Fibroblast of skin of scalp (primary cell): ENCODE measurements at places on chromosomes 11 and 22.
A peak's percentile ranks its signal among the peaks of the same experiment; 100 is the strongest.

DNA sequence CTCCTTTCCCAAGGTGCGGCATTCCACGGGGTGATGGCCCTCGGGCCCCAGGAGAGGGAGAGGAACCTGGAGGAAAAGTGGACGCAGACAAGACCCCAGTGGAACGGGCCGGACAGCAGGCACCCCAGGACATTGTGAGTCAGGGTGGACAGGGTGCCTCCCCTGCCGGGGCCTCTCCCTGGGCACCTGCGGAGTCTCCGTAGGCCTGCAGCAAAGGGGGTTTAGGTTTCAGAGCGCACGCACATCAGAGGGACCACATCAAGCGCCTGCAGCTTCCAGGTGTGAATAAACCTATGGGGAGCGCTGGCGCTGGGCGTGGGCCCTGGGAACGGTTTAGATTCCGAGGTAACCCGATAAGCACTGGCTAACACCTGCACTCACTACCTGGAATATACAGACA lies 22.7 kb upstream of the FGF19 start:
- DNase-seq, result no peak

GRCh38 chr11:113862435-113862834 lies 12.9 kb downstream of the USP28 start:
- DNase-seq, result peak; percentile 36

DNA sequence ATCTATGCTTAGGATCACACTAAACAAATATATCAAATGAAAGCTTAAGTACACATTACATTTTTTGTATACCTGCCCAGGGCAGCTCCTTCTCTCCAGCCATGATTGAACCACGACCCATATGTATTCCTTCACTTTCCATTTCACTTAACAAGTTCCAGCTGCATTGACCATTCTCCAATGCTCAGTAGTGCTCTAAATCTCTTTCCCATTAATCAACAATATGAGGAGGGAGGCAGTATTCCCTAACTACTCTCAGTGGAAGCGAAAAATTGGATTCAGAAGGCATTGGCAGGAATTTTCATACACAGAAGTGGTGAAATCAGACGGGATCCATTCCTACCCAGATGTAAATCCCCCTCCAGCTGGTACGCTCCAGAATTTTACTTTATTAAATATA lies 372.0 kb upstream of the LUZP2 start:
- no peak for DNase-seq

DNA sequence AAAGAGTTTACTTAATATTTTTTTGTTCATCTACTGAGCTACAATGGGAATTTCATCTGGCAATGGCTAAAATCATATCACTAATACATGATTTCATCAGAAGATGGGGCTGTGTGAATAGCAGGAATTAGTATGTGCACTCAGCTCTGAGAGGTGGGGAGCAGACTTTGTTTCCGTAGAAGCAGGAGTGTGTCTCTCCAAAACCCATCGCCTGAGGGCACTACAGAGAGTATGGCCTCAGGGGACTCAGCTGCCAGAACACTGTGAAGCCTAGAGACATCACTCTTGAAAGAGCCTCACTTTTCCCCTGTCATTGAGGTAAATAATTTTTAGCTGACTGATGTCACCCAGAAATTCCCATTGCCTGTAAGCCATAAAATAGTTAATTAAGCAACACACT lies 261.4 kb upstream of the ISX start:
- no peak for DNase-seq

DNA sequence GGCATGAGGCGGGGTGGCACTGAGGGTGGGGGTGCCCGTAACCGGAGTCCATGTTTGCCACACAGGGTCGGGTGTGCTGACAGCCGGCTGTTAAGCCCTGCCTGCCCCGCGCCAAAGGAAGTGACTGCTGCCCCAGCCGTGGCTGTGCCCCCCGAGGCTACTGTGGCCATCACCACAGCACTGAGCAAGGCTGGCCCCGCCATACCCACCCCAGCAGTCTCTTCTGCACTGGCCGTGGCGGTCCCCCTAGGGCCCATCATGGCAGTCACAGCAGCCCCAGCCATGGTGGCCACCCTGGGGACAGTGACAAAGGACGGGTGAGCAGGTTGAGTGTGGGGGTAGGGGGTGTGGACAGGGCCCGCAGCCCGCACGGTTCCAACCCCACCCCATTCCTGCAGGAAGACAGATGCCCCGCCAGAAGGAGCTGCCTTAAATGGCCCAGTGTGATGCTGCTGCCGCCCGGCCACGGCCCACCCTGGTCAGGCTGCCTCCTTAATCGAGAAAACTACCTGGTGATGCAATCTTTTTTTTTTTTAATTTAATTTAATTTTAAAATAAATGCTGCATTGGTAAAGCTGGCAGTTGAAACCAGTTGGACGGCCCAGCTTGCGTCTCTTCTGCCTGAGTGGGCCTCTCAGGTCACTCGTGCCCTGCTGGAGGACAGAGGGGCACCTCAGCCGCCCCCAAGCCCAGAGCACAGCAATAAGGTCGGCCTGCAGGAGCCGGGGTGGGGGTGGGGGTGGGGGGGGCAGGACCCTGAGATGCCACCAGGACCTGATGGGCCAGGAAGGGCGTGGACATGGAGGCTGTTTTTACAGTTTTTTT lies 30.8 kb downstream of the SBF1 start:
- no peak for DNase-seq

GRCh38 chr11:95704865-95705264 lies 84.7 kb downstream of the FAM76B start:
- no peak for DNase-seq

- peak; percentile 23 for DNase-seq
These were observed 15.0 kb upstream of the YWHAH start for GRCh38 chr22:31929167-31929930.

- DNase-seq, result no peak
These were observed 2.7 kb downstream of the FEN1 start for GRCh38 chr11:61795459-61795858.

GRCh38 chr11:109971184-109971523 lies 122.0 kb upstream of the ZC3H12C start:
- peak; percentile 48 for DNase-seq

GRCh38 chr11:94518300-94518699 lies 6.0 kb downstream of the C11orf97 start:
- no peak for DNase-seq

DNA sequence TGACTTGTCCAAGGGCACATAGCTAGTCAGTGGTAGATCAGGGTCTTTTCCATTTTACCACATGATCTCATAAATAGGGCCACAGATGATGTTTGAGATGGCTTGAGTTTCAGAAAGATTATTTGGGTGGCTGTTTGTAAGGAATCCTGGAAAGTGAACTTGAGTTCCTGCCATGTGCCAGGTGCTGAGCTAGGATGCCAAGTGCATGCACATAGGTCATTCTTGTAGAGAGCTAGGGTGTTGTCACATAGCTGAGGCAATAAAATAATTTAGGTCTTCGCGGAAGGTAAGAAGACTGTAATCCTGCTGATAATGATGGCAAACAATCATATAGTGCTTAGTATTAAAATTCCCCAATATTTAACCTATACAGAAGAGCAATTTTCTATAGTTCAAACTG lies 1162.6 kb upstream of the TENM4 start:
- DNase-seq, result no peak

GRCh38 chr11:18704698-18705097 lies 6.1 kb downstream of the TMEM86A start:
- no peak for DNase-seq

GRCh38 chr22:36366291-36366708 lies 21.5 kb downstream of the MYH9 start:
- DNase-seq, result no peak

GRCh38 chr11:111379602-111380136 lies 594 bp upstream of the POU2AF1 start:
- DNase-seq, result no peak

DNA sequence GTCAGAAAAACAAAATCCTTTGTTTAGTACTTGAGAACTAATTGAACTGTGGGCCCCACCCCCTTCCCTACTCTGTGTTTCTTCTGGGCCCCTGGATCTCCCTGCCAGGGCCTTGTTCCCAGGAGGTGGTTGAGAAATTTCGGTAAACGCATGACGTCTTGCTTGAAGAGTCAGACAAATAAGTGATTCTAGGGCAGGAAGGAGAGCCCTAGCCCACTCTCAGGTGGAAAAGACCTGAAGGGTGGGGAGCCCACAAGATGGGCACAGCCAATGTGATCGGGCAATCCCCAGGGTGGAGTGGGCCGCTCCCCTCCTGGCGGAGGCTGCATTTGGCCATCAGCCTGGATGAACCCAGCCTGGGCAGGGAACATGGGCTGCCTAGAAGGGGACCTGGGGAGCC lies 16.8 kb upstream of the P2RY2 start:
- no peak for DNase-seq

DNA sequence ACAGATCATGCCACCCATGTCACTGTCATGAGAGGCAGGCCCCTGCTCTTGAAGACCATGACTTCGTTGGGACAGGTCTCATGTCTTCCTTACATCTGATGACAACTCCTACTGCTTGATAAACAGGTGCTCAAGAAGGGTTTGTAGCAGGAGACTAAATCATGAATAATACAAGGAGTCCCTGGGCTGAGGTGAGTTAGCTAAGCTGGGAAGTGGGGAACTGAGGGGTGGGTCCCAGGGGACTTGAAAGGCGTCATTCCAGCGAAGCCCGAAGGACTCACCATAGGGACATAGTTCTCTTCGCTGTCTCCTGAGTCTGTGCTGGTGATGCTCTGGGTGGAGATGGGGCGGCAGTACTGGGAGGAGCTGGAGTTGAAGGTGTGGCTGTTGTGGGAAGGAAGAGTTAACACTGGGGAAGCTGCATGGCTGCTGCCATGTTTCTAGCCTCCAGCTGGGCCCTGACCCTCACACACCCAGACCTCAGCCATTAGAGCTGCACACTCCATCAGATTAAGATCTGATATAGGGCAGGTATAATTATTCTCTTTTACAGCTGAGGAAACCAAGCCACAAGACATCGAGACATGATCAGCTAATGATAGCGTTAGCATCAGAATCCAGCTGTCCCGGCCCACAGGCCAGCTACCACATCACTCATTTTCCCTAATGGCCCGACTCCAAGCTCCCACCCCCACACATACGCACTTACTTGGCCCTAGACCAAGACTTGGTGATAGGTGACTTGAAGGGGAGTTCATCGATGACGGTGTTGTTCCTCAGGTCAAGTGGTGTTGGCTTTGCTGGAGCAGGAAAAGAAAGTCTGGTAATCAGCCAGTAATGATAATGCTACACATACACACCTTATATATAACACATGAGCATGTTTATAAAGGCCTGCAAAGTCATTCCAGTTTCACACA lies 32.9 kb downstream of the USP35 start:
- DNase-seq, result no peak

DNA sequence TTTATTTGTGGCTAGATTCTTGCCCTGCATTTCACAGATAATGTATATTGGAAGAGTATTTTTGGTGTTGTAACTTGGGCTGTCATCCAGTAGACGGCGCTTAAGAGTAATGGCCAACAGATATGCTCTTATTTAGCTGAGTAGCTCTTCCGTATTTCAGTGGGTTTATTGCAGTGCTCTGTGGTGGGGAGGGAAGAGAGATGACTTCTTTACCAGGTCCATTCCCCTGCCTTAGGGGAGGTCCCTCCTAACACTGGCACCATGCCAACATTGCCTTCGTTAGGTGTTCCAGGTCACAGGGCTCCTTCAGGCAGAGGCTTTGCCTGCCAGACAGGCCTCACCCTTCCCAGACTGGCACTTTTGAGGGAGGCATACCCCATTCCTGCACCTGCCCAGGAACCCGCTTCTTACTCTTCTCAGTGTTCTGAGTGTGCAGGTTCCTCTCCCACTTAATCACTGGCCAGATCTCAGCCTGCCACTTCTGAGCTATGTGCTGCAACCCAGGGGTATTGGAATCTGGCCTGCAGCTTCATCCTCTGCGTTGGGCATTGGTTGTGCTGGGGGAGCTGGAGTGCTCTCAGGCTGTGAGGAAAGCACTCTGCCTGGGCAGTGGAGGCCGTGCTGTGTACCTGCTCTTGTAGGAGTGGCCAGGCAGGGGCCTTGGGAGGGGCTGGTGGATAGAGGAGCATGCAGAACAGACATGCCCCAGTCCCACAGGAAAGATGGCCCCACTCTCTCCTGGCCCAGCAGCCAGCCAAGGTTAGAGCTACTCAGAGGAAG lies 29.4 kb upstream of the SLN start:
- peak; percentile 25 for DNase-seq

- peak; percentile 34 for DNase-seq
These were observed 12.0 kb downstream of the KMT2A start for GRCh38 chr11:118448294-118448693.

- DNase-seq, result no peak
These were observed 15.6 kb downstream of the POU2F3 start for GRCh38 chr11:120255519-120255866.

DNA sequence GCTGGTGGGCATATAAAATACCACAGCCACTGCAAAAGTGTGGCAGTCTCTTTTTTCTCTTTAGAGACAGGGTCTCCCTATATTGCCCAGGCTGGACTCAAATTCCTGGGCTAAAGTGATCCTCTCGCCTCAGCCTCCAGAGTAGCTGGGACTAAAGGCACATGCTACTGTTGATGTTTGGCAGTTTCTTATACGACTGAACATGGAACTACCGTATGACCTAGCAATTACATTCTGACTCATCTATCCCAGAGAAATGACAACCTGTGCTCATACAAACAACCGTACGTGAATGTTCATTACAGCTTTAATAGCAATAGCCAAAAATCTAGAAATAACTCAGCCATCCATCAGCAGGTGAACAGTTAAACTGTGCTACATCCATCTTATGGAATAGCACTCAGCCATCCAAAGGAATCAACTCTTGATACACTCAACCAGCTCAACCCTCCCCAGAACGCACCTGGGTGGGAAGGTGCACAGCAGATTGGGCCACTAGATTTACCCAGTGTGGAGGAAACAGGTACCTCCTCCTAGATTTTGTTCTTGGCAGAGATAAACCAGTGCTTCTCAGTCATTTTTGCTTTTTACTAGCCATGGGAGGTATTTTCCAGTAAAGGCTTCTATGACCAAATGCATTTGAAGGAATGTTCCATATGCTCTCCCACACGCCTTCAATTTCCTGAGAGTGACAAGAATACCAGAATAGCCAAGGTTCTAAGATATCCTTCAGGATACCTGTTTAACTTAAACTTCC lies 130.5 kb downstream of the MED15 start:
- no peak for DNase-seq

- DNase-seq, result no peak
These were observed 89.5 kb downstream of the KCNQ1 start for GRCh38 chr11:2534134-2534956.

DNA sequence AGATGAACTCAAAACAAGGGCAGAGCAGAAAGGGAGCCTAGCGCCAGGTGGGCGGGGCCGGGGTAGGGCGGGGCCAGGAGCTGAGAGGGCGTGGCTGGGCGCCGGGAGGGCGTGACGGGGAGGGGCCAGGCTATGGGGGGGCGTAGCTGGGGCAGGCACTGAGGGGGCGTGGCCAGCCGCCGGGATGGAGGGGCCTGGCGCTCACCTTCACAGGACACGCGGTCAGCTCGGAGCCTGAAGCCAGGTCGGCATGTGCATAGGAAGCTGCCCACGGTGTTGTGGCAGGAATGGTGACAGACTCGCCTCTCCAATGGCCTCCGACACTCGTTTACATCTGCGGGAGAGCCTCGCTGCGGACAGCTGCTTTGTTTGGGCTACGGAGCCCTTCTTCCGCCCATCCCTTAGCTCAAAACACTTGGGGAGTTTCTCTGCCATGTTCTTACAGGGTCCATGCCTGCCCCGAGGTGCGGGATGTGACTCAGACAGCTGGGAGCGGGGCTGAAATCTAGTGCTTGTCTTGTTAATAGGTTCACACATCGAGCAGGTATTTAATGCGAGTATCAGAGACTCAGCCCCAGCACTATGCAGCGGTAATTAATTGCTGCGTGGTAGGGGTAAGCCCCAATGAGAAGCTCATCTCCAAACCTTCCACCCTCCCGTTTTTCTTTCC lies 13.4 kb downstream of the VWCE start:
- peak; percentile 24 for DNase-seq

GRCh38 chr22:30031764-30032455 lies 48.4 kb upstream of the HORMAD2 start:
- no peak for DNase-seq
